ENCODE measurements at places on chromosomes 16 and 17.

DNA sequence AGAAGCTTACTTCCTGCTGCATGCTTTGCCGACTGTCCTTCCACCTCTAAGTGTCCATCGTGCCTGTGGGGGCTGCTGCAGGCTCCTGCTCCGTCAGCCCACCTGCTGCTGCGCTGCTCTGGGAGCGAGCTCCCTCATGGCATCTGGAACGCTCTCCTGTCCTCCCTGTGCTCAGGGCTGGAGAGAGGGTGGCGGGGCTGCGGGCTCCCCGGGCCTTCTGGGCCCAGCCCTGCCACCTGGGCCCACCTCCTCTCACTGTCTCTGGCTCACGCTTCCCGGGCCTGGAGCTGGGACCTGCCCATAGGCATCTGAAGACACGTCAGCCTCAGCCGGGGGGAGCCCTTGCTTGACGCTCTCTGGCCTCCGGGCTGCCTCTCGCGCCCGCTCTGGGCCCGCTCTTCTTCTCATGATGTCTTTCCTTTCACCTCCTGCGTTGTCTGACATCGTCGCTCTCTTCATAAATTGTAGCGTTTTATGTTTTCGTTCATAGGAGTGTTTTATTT lies 27.0 kb downstream of the NME3 start:
- DNase-seq, result no peak

DNA sequence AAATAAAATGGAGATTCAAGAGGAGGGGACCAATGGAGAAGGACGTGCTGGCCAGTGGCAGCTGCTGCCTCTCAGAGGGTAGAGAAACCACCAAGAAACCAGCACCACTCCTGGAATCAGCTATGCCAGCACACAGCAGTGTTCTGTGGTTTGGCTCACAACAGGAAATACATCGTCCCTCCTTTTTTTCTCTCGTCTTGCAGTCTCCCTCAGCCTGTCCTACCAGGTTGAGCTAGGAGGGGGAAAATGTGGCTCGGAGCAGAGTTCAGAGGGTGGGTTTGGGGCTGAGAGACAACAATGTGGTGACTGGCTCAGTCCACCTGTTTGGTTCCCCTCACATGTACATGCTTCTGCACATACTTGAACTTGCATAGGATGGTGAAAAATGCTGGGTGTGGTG lies 19.9 kb upstream of the SLC16A5 start:
- peak; percentile 82 for DNase-seq

GRCh38 chr17:29862951-29863350 lies 67.1 kb downstream of the SSH2 start:
- DNase-seq, result no peak

DNA sequence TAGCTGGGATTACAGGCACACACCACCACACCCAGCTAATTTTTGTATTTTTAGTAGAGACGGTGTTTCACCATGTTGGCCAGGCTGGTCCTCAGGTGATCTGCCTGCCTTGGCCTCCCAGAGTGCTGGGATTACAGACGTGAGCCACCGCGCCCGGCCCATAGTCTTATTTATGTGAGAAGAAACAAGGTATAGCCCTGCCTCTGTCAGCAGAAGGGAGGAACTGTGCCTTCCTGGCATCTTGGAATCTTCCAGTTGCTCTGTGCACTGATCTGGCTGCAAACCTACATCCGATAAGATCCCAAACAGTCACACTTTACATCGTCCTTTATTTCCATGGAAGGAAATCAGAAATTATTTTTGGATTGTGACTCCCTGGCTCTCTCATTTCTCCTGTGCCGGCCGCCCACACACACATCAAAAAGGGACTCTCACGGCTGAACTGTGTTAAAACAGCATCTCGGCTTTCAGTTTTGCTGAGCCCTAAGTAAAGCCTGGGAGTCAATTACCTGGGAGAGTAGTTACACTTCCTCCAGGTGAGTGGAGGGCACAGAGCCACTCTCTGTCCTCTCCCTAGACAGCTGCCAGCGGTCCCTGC lies 23.3 kb downstream of the WIPI1 start:
- DNase-seq, result no peak

GRCh38 chr17:75615301-75615700 lies 17.9 kb upstream of the SMIM5 start:
- DNase-seq, result no peak

DNA sequence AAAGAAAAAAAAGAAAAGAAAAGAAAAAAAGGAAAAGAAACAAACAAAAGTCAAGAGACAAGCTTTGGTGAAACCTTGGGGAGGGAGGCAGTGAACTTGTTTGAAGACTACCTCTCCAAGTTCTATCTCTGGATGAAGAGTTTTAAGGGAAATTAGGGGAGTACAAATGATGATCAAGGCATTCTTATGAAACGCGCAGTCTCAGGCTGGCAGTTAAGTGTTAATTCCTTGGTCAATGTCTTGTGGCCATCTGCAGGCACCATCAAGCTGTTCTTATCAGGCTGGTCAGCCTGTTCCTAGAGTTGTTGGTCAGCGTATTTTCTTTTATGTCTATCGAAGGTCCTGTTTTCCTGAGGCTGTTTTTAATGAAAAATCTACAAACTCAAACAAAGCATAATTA lies 8.2 kb upstream of the DRG2 start:
- DNase-seq, result no peak

GRCh38 chr16:86073103-86073625 lies 174.2 kb downstream of the IRF8 start:
- no peak for DNase-seq

DNA sequence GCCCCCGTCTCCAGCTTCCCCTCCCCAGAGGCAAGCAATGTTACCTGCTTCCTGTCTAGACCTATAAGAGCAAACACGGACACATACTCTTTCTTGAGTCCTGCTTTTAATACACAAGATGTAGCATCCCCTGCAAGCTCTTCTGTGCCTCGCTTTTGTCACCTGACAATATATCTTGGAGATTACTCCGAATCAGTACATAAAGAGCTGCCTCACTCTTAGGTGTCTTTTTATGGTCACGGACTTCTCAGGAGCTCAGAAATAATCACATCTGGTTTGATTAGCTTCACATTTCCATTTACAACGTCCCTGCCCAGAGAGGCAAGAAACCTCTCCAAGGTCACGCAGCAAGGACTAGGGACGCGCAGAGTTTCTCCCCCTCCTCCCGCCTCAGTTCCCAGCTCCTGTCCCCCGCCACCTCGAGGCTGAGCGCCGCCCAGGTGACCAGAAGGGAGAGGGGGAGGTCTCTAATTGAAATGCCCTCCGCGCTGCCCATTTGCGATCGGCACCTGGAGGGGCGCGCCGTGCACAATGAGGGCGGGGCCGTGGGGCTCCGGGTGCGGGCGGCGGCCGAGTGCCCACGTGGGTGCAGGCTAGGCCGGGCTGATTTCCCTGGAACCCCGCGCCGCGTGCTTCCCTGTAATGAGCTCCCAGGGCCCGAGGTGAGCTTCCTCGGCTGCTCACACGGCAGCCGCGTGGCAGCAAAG lies 13.8 kb upstream of the SEZ6 start:
- DNase-seq, result no peak

DNA sequence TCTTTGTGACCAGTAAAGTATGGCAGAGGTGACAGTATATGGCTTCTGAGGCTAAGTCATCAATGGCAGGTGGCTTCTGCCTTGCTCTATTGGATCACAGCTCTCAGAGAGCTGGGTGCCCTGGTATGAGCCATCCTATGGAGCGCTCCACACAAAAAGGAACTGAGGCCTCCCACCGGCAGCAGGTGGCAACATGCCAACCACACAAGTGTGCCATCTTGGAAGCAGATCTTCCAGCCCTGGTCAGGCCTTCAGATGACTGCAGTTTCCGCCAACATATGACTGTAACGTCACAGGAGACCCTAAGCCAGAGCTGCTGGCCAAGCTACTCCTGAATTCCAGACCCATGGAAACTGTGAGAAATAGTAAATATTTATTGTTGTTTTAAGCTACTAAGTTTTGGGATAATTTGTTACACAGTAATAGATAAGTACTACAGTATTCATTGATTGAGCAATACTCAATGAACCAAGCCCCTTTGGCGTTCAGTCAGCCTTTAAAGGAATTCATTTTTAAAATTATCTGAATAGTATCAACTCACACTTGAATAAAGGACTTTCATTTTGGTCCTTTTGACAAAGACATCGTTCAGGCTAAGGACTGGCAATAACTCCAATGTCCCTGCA lies 69.4 kb upstream of the LHX1 start:
- DNase-seq, result no peak

- no peak for DNase-seq
Measured at GRCh38 chr17:28085766-28086165, 43.3 kb downstream of the NLK start.

GRCh38 chr17:31509095-31509804 lies 117.8 kb downstream of the RAB11FIP4 start:
- DNase-seq, result no peak

DNA sequence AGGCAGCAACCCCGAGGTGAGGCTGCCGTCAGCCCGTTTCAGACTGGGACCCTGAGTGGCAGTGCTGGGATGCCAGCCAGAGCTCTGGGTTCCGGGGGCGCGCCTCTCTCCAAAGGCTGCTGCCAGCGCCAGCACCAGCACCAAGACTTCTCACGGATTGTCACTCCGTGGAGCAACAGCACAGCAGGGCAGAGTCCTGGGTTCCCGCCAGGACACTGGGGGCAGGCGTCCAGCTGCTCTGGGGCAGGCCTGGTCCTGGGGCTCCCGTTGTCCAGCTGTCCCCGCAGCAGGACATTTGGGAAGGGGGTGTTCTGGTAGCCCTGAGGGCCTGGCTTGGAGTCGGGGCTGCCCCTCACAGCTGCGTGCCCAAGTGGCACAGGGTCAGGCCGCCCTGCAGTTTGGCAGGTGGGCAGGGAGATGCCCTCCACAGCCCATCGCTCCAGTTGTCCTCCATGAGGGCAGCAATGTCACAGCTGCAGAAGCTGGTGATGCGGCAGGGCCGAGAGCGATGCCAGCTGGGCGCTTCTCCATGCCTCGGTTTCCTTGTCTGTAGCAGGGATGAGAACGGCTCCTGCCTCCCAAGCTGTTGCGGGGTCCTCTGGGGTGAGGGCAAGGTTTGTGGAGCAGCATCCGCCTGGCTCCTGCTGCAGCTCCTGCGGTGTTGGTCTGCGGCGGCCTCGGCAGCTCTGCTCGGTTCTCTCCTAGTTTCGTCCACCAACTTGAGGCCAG lies 137.3 kb upstream of the CIBAR2 start:
- DNase-seq, result no peak

DNA sequence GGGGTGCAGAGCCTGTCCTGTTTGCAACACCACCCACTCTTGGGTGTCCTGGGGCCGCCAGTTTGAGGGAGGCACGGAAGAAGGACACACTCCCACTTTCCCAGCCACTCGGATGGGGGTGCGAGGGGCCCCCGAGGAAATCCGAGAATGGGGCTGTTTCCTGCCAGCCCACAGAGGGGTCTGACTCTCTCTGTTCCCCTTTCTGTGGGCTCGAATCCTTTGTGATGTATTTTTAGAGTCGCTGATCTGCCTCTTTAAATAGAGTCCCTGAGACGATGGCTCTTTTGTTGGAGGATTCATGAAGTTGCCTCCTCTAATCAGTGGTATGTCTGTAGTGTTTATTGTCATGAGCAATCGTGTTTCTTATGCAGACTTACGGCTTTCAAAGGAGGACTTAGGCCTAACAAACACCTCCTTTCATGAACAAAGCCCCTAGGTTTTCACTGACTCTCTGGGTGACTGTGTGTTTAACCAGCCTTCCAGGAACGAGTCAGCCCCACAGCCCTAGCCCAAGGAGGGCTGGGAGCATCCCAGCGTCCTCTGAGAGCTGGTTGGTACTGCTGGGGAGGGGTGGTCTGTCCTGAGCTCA lies 29.1 kb downstream of the CIBAR2 start:
- DNase-seq, result no peak

GRCh38 chr16:85800321-85800669 lies 800 bp downstream of the COX4I1 start:
- DNase-seq, result no peak

DNA sequence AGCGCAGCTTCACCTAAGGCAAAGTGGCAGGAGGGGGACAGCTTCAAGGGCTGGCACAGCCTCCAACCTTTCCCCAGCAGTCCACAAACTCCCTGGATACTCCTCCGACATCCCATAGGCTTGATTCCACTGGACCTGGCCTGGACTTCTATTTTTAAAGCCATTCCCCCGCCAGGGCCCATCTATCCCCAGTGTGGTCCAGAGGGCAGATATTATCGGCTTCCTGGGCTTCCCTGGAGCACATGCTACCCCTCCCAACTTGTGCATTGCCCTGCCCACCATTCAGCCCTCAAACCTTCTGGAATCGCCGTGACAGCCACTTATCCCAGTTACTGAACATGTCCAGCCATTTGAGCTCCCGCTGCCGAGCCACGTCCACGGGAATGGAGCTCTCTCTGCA lies 5.1 kb downstream of the TBC1D10B start:
- no peak for DNase-seq

DNA sequence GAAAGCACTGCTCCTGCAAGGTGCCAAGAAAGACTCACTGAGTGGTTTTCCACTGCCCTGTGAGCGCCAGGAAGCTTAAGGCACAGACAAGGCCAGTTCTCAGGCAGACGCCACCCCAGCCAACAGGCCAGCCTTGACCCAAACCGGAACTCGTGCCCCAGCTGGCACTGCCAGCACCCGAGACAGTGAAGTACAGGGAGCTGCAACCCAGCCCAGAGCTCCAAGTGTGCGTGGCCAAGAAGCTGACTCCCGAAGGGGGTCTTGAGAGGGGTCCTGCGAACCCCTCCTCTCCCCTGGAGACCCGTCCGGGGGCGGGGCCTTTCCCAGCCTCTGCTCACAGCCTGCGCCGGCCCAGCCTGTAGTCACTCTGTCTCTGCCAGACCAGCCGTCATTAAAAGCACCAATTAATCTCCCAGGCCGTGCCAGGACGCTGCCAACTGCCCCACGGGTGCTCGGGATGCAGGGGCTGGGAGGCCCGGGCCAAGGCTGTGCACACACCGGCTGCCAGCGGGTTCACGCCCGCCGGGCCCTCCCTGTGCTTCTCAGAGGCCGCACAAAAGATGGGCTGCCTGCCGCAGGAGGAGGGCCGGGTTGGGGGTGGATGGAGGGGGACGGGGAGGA lies 4.4 kb upstream of the SOX8 start:
- DNase-seq, result no peak

DNA sequence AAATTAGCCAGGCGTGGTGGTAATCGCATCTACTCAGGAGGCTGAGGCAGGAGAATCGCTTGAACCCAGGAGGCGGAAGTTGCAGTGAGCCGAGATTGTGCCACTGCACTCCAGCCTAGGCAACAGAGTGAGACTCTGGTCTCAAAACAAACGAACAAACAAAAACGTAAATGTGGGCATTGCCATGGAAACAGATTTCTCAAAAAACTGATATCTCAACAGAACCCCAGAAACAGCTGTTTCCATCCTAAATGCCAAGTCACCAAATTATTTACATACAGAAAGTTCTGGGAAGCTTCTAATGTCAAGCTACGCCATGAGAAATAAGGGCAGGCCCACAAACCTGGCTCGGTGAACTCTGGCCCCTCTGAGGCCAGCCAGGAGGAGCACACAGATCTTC lies 16.0 kb upstream of the ZNF689 start:
- DNase-seq, result no peak

GRCh38 chr17:58531122-58531521 lies 16.7 kb upstream of the MTMR4 start:
- peak; percentile 54 for DNase-seq

Data from activated CD4-positive, alpha-beta T cell treated with anti-CD3 and anti-CD28 coated beads, Interleukin-2, amount 10 ng/mL, durations not matched to agents 24 days and 14 days (primary cell).